ENCODE measurements at places on chromosomes 2 and 18.

DNA sequence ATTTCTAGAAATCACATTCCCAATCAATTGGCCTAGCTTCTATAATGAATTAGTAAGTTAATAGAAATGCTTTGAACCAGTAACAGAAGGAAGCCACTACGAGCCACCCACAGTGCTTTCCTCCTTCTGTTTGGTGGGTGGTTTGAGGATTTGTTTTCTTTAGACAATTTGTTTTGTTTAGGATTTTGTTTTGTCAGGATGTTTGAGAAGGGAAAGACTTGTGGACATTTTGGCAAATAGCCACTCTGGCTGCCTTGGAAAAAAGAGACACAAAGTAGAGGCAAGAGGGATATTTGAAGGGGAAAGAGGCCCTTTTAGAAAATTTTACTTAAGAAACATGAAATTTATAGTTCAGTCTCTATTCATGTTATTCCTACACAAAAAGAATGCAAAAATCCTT is 47.7 kb downstream of the TANK start:
- peak; percentile 11 for DNase-seq

DNA sequence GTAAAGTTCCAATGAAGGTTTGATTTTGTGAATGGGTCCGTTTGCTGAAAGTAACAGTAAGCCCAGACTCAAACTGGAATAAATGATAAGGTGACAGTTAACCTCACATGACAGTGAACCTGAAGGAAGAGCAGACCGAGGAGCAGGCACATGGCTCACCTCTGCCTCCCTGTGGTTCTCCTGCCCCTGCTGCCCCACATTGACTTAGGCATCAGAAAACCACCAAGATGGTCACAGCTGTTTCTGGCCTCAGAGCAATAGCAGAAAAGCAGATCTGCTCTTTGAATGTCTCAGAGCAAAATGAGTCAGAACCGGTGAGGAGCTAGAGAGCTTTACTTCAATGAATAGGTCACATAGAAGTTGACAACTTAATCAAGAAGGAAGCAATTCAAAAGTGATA is 487.6 kb downstream of the METTL4 start:
- no peak for DNase-seq

DNA sequence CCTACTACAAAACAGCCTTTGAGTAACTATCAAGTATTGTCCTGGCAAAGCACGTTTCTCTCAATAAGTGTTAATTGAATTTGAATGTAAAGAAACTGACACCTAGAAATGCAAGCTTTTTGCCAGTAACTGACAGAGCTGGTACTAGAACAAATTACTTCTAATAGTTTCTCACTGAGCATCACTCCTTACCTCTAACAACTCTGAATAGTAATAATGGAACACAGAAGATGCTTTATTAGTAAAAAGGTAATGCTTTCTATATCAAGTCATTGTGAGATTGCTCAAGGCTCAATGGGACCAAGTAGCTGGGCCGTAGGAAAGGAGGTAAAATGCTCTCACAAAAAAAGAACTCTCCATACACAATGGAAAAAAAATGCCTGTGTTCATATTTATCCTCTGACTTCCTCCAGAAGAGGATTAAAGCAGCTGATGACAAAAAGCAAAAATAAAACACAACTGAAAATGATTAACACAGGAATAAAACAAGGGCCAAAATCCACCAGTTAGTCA is 11.8 kb downstream of the RASGRP3 start:
- no peak for DNase-seq

DNA sequence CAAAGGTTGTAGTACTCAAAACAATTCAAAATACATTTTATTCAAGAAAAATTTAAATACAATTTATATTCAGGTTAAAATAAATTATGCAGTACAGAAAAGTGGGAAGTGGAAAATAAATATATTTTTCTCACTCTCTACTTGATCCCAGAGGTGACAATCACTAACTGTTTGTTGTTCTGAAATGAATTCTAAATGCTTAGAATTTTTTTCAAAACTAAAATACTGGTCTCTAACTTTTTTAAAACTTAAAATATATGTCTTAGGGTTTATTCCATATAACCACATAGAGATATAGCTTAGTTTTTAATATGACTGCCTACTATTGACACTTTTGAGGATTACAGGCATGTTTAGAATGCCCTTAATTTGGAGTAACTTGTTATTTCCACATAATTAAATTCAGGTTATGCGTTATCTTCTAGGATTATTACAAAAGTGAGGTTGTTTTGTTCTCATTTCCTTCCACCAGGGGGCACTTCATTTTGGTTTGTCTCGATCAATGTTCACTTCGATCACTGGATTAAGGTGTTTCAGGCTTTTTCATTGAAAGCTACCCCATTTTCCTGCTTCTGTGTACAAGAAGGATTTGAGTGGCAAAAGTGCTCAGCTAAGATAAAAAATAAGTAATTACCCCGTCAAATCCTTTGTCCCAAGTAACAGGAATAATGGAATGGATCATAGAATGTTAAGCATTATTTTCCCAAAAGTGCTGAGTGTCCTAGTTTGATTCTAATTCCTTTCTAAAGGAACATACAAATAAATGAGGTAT is 27.1 kb upstream of the TFPI start:
- DNase-seq = peak; percentile 74

DNA sequence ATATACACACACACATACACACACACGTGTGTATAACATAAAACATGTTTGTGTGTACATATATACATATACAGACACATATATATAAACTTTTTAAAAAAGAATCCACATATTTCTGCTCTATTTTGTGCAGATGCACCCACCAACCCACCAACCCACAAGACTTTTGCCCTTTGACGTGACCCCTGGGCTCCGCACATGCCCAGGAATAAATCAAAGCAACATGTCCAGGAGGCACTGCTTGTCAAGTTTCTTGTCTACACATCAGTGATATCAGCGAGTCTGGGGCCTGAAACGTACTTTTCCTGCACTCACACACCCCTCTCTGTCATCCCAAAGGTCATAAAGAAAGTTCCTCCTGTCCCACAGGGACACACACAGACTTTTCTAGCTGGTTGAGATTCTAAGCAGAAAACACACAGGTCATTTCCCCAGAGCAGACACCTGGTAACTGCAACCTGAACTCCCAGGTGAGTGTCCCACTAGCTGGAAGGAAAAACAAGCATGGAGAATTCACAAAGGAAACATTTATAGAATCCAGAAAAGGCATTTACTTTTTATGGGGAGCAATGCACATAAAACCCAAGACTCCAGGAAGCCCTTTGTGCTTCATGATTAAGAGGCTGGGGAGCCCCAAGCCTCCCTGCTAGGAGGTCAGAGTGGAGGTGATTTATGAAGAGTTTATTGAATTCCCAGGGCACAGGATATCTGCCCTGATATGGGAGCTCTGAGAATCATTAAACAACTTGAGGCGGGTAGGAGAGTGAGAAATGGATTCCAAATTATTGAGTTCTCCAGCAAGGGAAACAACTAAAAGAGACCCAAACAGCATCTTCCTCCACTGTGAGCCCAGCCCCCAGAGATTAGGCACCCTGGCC is 211.6 kb downstream of the MGAT5 start:
- DNase-seq = no peak

DNA sequence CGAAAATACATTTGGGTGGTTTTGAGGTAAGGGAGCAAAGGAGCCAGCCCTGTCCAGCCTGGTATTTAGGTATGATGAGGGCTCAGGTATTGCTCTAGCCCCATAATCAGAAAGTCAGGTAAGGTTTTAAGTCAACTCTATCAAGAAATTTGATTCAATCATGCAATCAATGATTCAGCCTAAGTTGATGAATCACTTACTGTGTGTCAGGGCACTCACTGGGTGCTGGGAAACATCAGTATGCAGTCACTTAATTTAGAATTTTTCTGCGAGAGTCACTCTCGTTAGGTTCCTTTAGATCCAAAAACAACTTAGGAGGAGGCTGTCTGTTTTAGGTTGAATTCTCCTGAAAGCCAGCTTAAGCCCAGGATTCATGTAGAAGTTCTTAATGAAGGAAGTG is 17.7 kb upstream of the SERPINB2 start:
- no peak for DNase-seq

- DNase-seq = no peak
Observed at GRCh38 chr2:240453461-240454105, 18.1 kb downstream of the GPC1 start.

DNA sequence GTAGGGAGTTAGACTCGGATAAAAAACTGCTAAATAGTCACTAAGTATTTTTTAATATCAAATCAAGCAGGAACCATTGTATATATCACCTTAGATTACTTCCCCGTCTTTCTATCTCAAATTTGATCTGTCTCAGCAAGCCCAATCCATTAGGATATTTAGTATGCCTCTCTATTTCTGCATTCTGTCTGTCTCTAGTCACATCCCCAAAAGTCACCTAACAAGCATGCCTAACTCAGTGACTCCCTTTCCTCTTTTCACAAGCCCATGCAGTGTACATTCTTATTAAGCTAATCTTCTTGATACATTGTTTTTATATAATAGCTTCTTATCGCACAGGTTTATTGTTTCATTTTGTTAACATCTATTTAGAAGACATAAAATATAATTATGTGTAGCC is 57.8 kb downstream of the PDE1A start:
- DNase-seq = no peak

- no peak for DNase-seq
Observed at GRCh38 chr2:172449911-172450550, 22.6 kb downstream of the ITGA6 start.

DNA sequence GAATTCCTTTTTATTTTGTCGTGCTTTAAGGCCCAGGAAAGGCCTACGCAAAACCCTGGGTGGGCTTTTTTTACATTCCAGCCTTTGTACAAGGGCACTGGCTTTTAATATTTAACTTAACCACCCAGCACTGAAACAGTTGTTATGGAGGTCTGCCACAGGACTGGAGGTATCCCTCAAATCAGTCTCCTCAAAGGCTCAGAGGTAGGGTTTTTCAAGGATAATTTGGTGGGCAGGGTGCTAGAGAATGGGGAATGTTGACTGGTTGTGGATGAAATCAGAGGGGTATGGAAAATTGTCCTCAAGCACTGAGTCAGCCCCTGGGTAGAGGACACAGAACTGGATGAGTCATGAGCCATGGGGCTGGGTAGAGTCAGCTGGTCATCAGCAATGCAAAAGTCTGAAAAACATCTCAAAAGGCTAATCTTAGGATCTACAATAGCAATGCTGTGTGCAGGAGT is 443.1 kb downstream of the THSD7B start:
- DNase-seq = peak; percentile 4

DNA sequence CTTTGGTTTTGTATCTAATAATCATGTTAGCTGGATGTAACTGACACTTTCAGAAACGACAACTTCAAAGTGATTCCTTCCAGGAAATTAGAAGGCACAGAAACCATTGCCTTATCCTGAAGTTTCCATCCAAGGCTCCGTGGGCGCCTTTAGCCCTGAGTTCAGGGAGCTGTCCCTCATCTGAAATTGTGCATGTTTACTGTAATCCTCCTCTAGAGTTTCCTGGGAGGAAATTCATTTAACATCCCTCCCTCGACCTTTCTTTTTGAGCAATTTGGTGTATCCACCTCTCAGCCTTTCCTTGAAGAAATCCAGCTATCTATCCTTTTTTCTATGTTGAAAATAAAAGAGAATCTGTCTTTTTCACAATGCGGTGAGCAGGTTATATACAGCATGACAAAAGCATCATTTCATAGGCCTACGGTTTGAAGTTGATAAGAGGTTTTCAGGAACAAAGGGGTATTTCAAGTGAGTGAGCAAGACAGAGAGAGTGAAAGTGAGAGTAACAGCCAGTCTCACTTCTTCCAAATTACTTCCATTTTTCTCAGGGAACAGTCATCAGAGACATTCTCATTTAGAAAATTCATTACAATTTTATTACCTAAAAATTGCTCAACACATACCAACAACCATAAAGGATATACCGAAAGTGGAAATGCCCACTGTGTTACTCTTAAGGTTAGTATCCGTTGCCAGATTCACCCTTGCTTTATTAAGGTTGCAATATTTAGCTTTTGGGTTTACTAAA is 167.3 kb downstream of the MREG start:
- DNase-seq = no peak

- DNase-seq = peak; percentile 68
Observed at GRCh38 chr2:107091163-107091864, 205.3 kb upstream of the ST6GAL2 start.

DNA sequence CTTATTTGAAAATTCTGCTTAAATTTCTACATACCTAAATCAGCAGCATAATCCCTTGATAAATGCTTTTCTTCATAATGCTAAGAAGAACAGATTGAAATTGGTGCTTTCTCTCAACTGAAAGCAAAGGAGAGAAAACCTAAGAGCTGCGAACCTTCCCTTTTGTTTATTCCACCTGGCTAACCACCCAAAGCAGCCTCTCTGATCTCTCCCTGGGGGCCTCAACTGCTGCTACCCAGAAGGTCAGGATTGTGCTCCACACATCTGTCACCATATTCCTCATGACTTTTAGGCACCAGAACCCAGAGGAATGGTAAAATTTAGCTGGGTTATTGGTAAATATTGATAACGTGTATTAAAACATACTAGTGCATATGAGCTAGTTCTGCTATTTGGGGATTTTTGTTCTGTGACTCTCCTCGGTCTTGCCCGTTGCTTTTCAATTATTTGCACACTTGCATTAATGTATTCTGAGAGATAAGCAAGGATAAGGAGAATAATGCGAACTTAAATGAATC is 334.1 kb downstream of the RIT2 start:
- no peak for DNase-seq

- no peak for DNase-seq
Observed at GRCh38 chr2:231348704-231349373, 46.7 kb upstream of the B3GNT7 start.

- DNase-seq = no peak
Observed at GRCh38 chr18:38497266-38497665, 931.7 kb upstream of the CELF4 start.

- DNase-seq = no peak
Observed at GRCh38 chr18:37222999-37223378, 342.6 kb downstream of the CELF4 start.

- DNase-seq = no peak
Observed at GRCh38 chr2:174326161-174327020, 8.4 kb upstream of the SP9 start.

GRCh38 chr2:113137827-113138226 is 10.4 kb downstream of the IL1RN start:
- DNase-seq = no peak

GRCh38 chr18:49733321-49733720 is 80.0 kb downstream of the ACAA2 start:
- DNase-seq = peak; percentile 28

DNA sequence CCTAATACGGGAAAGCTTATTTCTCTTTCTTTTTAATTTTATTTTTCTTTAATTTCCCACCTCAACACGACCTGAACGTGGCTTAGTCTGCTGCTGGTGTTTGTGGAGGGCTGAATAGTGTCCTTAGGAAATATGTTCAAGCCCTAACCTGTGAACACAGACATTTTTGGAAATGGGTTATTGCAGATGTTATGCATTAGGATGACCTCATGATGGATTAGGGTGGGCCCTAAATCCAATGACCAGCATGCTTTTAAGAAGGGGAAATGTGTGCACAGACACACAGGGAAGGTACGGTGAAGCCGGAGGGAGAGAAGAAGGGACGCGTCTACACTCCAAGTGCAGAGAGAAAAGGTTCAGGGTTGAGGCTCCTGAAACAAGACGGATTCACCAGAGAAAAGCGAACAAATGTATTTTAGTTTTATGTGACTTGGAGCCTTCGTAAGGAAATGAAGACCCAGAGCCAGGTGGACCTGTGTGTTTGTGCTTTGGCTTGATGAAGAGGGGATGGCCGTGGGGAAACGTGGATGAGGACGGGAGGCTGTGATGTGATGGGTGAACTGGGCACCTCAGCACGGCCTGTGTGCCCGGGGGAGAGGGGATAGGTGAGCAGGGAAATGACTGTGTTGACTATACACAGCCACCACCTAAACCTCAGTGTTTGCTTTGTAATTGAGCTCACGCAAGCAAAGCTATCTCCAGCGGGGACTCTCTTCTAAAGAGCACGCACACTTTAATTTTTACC is 37.5 kb downstream of the RTP5 start:
- DNase-seq = no peak

- no peak for DNase-seq
Observed at GRCh38 chr2:222268311-222268990, 30.3 kb downstream of the PAX3 start.

All from choroid plexus epithelial cell (primary cell).